GM10248 (cell line): ENCODE measurements at places on chromosomes 4 and X.

GRCh38 chr4:5399124-5399523, 309.2 kb downstream of the EVC2 start:
- no peak for DNase-seq

GRCh38 chr4:152696764-152697261, 17.0 kb upstream of the TMEM154 start:
- DNase-seq: peak; percentile 84

GRCh38 chr4:132540797-132541196, 608.3 kb upstream of the PCDH10 start:
- DNase-seq: no peak

DNA sequence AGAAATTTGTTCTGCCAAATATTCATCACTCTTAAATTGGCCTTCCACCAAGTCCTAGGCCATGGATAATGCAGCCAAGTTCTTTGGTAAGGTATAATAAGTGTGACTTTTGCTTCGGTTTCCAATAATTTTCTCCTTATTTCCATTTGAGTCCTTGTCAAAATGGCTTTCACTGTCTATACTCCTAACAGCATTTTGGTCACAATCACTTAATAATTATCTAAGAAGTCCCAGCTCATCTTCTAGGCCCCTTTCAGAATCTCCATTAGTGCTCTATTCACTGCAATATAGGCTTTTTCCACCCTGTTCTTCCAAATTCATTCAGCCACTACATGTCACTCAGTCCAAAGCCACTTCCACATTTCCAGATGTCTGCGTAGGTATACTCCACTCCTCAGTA, 51.0 kb upstream of the SPIN4 start:
- DNase-seq: no peak

DNA sequence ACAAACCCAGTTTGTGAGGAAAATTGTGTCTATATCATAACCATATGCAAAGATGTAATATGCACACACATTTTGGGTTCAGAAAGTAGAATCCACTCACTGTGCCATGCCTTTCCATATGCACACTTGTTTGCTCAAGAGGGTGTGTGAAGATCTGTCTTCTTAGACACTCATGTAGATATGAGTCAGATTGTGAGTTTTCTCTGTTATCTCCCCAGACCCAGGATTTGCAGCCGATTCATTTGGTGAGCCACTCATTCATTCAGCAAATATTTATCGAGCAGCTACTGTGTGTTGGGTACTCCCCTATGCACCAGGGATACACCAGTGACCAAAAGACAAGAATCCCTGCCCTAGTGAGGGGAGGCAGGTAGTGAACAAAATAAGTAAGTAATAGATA, 81.5 kb downstream of the CLCN5 start:
- no peak for DNase-seq

DNA sequence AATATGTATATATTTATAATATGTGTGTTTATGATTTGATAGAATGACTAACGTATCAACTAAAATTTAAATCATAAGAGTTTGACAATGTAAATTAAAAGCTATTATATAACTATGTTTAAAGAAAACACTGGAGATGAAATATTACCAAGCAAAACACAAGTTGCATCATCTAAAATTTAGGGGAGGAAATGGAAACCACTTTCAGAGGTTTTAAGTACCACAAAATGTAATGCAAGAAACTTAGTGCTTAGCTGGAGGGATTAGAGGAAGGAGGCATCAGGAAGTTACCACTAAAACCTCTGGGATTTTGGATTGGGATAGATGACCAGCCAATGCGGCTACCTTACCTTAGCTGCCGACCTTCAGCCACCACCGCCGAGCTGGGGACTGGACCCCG, 1192.1 kb upstream of the PRKX start:
- no peak for DNase-seq

DNA sequence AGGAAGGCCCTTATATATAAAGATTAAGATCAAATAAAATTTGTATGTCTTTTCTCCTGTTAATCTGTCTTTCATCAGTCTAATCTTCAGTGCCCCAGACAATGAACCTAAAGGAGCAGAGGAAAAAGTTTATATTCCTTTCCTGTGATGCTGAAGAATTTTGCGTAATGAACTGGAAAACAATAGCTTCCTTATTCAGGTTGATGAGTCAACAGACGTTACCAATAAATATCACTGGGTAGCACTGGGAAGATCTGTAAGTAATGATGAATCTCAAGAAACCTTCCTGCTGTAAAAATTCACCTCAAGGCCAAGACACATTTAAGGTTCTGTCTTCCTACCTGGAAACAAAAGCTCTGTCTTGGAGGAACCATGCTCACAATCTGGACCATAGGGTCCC, 25.5 kb downstream of the CDKN2AIP start:
- DNase-seq: no peak

- DNase-seq: no peak
These were observed 50.8 kb downstream of the ANXA3 start for GRCh38 chr4:78602334-78602733.

GRCh38 chrX:118088084-118088483, 28.5 kb downstream of the KLHL13 start:
- no peak for DNase-seq

GRCh38 chrX:149572743-149573142, 14.5 kb downstream of the MAGEA9B start:
- DNase-seq: no peak

DNA sequence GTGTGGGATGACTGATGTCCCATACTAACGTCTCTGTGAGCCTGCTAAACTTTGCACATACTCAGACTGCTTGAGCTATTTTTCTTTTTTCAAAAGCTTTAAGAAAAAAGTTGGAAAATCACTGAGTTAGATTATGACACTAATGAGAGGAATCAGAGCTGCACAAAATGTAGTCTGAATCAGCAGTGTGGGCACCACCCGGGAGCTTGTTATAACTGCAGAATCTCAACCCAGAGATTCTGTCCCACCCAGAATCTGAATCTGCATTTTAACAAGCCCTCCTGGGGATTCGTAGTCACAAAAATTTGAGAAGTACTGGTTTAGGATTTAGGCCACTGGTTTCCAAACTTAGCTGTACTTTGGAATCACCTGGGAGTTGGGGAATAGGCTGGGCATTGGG, 102.1 kb upstream of the MID1IP1 start:
- DNase-seq: no peak

DNA sequence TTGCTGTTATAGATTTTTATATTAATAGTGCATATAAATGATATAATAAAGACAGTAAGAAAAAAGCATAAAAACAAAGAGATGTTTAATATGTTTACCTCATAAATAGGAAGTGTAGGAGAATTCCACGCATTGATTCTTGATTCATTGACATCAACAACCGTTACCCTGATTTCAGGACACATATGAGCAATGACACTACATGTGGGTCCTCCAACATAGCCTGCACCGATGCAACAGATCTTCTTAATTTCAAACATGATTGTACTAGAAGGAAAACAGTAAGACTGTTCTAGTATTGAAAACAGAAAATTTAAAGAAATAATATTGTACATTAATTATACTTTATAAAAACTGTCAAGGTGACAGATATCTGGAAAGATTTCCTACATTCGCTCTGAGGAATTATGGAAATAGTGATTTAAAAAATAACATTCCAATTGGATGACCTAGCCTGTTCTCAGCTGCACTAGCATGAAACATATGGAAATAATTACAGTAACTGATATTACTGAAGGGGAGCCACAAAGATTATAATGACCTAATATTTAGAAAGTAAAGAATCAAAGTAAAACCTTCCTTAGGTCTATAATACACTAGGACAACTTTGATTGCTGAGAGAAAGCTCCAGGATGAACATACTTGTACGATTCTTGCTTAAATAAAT, 5.9 kb downstream of the UGDH start:
- no peak for DNase-seq

GRCh38 chr4:79450053-79450452, 42.0 kb upstream of the GK2 start:
- DNase-seq: no peak

GRCh38 chr4:173513651-173514050, 16.4 kb downstream of the HAND2 start:
- no peak for DNase-seq

DNA sequence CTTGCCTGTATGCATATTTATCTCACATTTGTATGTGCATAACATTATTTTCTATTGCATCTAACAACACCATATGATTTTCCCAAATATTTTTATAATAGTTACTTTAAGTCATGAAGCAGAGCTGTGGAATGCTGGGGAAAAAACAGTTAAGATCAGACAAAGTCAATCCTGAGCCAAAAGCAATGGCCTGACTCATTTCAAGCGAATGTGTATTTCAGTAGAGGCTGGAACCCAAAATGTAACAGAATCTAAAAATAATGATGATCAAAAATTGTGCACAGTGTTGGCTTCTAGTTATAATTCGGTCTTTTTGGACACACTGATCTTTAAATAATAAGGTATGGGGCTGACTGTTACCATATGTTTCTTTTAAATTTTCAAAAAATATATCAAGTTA, 516.2 kb upstream of the ADGRL3 start:
- no peak for DNase-seq

DNA sequence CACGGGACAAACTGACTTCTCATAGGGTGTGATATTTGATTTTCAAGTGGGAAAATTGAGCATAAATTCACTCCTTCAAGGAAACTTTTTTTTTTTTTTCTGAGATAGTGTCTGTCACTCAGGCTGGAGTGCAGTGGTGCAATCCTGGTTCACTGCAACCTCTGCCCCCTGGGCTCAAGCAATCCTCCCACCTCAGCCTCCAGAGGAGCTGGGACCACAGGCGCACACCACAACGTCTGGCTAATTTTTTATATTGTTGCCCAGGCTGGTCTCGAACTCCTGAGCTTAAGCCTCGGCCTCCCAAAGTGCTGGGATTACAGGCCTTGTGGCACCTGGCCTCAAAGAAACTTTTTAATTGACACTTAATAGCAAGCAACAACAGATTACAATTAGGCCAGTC, 13.8 kb downstream of the CLDN34 start:
- no peak for DNase-seq

GRCh38 chrX:100615005-100615404, 21.6 kb downstream of the TSPAN6 start:
- DNase-seq: peak; percentile 38

DNA sequence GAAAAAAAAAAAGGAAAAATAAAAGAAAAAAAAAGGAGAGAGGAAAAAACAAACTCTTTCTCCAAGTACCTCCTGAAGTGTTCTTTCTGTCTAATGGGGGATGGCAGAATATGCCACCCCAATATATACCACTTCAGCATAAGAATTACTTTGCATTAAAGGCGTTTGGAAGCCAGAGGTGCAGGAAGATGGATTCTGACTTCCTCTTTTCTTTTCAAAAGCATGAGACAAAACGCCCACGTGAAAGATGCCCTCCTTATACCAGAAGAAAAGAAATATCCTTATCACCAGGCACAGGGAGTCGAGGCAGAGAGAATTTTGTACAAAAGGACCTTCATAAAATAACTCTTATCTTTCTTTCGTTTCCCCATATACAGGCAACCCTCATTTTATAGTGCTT, 40.9 kb downstream of the COX18 start:
- no peak for DNase-seq

GRCh38 chr4:104490096-104490769, 4.5 kb downstream of the CXXC4 start:
- peak; percentile 24 for DNase-seq

GRCh38 chrX:153690466-153690865, 2.7 kb downstream of the SLC6A8 start:
- DNase-seq: no peak

GRCh38 chr4:121792966-121793365, 8.2 kb upstream of the EXOSC9 start:
- DNase-seq: no peak

GRCh38 chr4:111362941-111363361, 740.1 kb upstream of the PITX2 start:
- DNase-seq: no peak

DNA sequence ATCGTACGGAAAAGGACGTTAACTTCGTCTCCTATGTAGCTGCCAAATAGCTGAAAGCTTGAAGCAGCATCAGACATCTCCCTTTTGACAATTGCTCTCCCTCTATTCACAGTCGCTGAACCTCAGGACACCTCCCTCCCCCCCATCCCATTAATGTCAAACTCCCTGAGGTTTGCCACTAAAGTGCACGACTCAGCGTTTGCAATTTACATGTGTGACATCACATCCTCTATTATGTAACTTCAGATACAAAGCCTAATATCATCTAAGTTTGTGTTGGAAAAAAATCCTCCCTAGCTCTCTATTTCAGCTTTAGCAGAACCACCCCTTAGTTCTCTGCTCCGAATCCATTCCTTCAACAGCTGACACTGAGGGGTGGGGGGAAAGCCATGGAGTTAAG, 5.5 kb upstream of the NR3C2 start:
- no peak for DNase-seq

- DNase-seq: no peak
These were observed 230.1 kb upstream of the ARSJ start for GRCh38 chr4:114209584-114209983.

GRCh38 chrX:23699636-23700194, 32.4 kb downstream of the PRDX4 start:
- peak; percentile 24 for DNase-seq

- DNase-seq: no peak
These were observed 31.5 kb upstream of the HPGD start for GRCh38 chr4:174553828-174554227.

GRCh38 chrX:10414862-10415261, 205.5 kb downstream of the MID1 start:
- DNase-seq: no peak

GRCh38 chr4:4423706-4424498, 37.0 kb downstream of the NSG1 start:
- DNase-seq: no peak

GRCh38 chrX:53714580-53715345, 28.2 kb upstream of the HUWE1 start:
- peak; percentile 36 for DNase-seq

GRCh38 chr4:118353534-118354030, 779 bp upstream of the PRSS12 start:
- DNase-seq: no peak

DNA sequence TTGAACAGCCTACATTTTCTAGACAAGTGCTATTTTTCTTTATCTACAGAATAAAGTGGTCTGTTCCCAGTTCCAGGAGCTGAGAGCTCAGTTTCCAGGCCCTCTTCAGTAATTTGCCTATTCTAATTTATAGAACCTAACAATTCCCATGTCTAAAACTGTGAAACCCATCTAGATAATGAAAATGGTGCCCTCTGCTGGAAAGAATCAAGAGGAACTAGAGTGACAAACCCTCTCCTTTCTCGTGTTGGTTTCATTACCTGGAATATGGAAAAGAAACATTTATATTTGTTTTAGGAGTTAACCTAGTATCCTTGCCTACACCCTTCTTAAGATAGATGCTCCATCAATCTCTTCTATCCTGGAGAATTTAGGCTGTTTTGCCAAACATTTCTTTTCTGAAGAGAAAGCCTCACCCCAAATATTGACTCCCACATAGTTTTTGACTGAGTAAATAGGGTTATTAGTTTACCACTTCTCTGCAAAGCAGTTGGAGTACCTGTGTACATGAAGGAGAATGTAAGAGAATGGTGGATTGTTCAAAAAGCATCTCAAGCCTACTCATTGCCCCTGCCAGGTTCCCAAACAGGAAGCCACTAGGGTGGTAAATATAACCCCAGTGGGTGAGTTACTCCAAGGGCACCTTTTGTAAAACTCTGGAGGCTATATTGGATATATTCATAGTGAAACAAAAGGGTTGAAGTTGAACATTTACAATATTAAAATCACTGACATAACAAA, 121.6 kb downstream of the RASL11B start:
- DNase-seq: peak; percentile 38

GRCh38 chr4:76252271-76252653, 741 bp downstream of the FAM47E start:
- DNase-seq: no peak

- DNase-seq: no peak
These were observed 288.0 kb upstream of the ATOH1 start for GRCh38 chr4:93540562-93540961.

GRCh38 chr4:150325872-150326271, 247.6 kb downstream of the DCLK2 start:
- peak; percentile 17 for DNase-seq

GRCh38 chrX:109854096-109854495, 121.0 kb upstream of the ACSL4 start:
- no peak for DNase-seq
